Natural killer cell (primary cell): ENCODE measurements at places on chromosomes 2 and 18. TPM values are rescaled to one million over a fixed set of nuclear protein-coding genes. Genes with fewer than 3 reads are reported as not detected.

CHST10 gene
- 15.3 TPM for total RNA-seq

- DNase-seq: no peak
Measured at GRCh38 chr2:140401056-140401455, 1620.9 kb upstream of the NXPH2 start.

LINC00305 gene
- not detected for total RNA-seq

MAPRE3 gene
- 3.9 TPM for total RNA-seq

MITD1 gene
- 26.7 TPM for total RNA-seq

DNA sequence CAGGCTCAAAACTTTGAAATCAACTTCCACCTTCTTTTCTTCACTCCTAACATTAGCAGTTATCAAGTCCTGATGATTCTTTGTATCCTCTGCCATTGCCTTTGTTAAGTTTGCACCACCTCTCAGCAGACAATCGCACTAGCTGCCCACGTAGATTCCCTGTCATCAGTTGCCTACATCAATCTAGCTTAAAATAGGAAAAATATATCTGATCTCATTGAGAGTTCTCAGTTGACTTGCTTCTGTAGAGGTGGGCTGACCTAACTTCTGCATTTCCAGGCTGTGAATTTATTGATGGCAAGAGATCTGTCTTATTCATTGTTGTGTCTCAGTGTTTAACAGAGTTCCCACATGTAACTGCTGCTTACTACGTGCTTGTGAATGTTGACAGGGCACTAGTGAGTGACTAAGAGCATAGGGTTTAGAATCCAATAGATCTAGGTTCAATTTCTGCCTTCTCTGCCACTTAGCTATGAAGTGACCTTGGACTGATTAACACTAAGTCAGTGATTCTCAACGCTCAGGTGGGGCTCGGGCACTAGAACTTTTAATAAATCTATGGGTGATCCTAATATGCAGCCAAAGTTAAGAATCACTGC, 3.7 kb upstream of the INSIG2 start:
- no peak for DNase-seq
